Activated T-cell treated with anti-CD3 and anti-CD28 coated beads for 48 hours (primary cell): ENCODE measurements at places on chromosomes 6 and 20.
A peak's percentile ranks its signal among the peaks of the same experiment; 100 is the strongest.

- DNase-seq, result no peak
These were observed 42.0 kb upstream of the TMEM244 start for GRCh38 chr6:129903082-129903481.

GRCh38 chr20:7226156-7226555 lies 458.7 kb downstream of the BMP2 start:
- no peak for DNase-seq

- DNase-seq, result peak; percentile 71
These were observed at the start of gene PLCB1 for GRCh38 chr20:8131598-8132483. PLCB1 (plus strand) TSS chr20:8132266; CDS start chr20:8132652, 386 bp downstream.

DNA sequence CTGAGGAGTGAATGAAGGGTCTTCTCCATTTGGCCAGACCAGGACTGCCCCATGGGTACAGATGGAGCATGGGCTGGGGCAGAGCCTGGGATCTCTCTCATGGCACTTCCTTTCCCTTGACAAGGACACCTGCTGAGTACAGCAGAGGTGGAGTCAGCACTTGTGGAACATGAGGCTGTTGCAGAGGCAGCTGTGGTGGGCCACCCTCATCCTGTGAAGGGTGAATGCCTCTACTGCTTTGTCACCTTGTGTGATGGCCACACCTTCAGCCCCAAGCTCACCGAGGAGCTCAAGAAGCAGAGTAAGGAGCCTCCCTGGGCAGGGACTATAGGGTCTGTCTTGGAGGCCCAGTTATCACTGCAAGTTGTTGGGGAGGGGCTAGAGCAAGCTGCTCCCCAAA lies 29.6 kb downstream of the GSS start:
- no peak for DNase-seq

- no peak for DNase-seq
These were observed 25.4 kb upstream of the FOXF2 start for GRCh38 chr6:1363729-1364572.

DNA sequence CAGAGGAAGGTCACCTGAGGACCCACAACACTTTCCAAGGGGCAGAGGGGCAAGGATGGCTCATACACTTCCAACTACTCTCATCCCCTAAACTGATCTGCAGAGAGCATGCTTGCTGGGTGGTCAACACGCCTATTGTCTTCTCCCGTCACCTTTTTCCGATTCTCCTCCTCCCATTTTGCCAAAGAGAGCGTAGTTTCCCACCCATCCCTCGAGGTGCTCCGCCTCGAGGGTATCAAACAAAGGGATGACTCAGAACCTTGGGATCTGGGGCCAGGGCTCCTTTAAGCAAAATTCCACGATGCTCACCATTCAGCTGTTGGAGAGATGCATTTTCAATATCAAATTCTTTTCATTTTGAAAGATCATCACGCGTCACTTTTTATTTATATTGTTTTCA lies 507.5 kb upstream of the SULF2 start:
- DNase-seq, result no peak

- DNase-seq, result no peak
These were observed 154.0 kb downstream of the JARID2 start for GRCh38 chr6:15399641-15400470.

GRCh38 chr6:24125980-24126379 lies at the start of gene NRSN1:
NRSN1 (plus strand) TSS chr6:24126215; CDS start chr6:24134328, 8,113 bp downstream.
- DNase-seq, result no peak

GRCh38 chr20:3398681-3399252 lies 8.7 kb downstream of the DNAAF9 start:
- DNase-seq, result no peak

- no peak for DNase-seq
These were observed 78.5 kb downstream of the PDE10A start for GRCh38 chr6:165584541-165584940.

- DNase-seq, result no peak
These were observed 117.0 kb downstream of the MYLK4 start for GRCh38 chr6:2633736-2634135.

GRCh38 chr6:13302291-13302690 lies 26.0 kb downstream of the TBC1D7 start:
- no peak for DNase-seq

DNA sequence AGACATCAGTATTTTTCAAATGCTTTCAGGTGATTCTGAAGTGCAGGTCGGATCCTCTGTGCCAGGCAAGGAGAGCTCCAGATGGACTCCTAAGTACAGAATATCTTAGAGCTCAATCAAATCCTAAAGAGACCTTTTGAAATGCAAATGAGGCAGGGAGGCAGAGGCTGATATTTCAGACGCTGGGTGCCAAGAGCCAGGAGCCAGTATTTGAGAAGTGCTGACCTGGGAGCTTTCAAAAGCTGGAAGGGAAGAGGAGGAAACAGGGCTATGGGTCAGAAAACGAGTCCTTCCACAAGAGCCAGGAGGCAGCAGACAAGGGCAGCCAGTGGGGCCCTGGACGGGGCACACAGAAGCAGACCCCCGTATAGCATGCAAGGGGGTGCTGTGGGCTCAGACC lies 46.1 kb upstream of the DSN1 start:
- no peak for DNase-seq

- no peak for DNase-seq
These were observed 168.1 kb upstream of the HDDC2 start for GRCh38 chr6:125469915-125470314.

DNA sequence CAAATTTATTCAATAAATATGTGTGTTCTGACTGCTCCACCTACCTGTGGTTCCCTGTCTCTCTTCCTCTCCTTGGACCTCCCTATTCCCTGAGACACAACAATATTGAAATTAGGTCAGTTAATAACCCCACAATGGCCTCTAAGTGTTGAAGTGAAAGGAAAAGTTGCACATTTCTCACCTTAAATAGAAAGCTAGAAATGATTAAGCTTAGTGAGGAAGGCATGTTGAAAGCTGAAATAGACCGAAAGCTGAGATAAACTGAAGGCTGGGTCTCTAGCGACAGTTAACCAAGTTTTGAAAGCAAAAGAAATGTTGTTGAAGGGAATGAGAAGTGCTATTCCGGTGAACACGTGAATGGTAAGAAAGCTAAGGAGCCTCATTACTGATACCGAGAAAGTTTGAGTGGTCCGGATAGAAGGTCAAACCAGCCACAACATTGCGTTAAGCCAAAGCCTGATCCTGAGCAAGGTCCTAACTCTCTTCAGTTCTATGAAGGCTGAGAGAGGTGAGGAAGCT lies 34.1 kb downstream of the UST start:
- DNase-seq, result no peak

DNA sequence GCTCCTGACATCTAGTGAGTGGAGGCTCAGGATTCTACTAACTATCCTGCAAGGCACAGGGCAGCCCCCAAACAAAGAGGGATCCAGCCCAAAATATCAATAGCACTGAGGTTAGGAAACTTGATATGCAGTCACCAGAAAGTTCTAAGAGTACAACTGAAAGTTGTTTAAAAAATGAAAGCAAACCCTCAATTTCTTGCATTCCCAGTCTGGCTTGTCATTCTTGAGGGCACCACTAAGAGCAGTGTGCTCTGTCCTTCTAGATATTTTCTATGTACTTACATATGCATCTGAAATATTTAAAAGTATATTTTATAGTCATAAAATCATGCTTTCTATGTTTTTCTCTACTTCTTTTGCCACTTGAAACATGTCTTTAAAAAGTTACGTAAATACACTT lies 35.9 kb downstream of the CST8 start:
- DNase-seq, result no peak

DNA sequence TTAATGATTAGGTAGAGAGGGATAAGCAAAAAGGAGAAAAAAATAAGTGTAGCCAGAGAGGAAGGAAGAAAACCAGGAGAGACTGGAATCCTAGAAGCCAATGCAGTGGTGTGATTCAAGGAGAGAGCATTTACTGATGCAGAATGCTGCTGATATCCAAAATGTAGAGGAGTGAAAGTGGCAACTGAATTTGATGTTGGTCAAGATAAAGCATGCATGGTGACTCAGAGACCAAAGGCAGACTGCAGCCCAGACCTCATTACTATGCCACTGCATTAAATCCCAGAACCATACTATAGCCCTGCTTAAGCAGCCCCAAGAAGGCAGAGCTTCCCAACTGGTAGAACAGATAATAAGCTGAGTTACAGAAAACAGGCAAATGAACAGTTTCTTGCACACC lies 15.8 kb downstream of the KLHL32 start:
- no peak for DNase-seq

DNA sequence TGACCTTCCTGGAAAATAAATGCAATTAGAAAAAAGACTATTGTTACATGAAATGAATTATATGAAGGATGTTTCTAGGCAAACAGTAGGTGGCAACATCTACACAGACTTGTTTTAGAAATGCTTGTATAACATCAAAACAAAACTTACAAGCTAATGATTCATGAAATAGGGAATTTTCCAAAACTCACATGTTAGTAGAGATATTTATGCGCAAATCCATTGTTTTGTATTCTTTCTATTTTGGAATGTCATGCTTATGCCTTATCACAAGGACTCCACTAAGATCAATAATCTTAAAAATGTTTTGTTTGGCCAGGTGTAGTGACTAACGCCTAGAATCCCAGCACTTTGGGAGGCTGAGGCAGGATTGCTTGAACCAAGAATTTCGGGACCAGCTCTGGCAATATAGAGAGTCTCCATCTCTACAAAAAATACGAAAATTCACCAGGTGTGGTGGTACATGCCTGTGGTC lies 32.3 kb upstream of the LGSN start:
- no peak for DNase-seq

DNA sequence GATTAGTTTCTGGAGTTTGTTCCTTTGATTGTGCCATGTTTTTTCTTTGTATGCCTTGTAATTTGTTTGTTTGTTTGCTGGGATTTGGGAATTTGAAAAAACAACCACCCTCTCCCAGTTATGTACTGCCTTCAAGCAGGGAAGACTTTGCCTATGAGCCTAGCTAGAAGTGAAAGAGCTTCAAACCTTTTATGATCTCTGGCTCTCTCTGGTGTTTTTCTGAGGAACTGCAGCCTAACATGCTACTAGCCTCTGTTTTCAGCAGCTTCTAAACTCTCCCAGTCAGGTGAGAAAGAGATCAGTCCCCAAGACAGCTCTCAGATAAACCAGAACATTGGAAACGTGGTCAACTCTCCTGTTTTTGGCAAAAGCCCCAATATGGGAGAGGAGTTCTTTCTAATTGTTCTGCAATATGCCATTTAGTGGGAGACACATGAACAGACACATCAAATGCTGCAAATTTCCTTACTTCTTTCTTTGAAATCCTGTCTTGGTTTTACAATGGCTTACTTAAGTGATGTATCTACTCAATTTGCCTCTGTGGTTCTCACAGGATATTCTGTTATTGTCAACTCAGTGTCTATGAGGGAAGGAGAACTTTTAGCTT lies 58.9 kb upstream of the SERINC1 start:
- peak; percentile 4 for DNase-seq

DNA sequence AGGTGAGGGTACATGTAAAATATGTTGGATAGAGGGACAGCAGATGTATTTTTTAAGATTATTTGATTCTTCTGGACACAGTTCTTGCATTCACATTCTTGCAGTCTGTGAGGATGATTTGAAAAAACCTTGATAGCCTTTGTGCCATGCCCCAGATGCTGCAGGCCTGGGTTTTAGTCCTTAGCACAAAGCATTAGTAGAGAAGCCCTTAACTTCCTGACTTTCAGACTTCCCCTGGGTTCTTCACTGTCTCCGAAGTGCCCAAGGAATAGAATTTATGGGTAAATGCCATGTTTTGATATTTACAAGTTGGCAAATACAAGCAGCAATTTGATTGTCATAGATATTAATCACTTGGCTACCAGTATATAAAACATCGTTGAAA lies 67.6 kb upstream of the SUPT3H start:
- DNase-seq, result no peak

DNA sequence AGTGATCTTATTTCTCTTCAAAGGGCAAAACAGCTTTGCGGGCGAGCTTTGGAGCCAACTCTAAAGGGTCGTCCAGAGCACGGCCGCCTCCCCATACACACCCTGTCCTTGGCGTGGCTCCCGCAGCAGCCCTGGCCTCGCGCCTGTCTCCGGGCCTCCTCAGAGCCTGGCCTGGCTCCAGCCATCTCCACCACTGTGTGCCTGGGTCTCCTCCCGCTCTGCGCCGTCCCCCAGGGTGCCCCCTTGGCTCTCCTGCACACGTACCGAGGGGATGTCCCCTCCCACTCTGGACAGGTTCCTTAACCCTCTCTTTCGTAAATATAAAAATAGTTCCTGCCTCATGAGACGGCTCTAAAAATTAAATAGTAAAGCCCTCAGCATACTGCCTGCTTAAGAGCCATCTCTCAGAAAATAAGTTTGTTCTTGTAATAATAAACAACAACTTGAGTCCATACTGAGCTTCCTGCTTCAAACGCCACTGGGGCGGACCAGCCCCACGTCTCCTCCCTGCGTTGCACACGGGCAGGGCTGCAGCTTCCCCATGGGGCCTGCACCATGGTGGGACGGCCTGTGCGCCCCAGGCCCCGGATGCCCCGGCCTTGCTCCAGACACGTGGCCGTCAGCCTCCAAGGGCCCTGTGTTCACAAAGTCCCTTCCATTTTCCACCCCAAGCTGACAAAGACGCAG lies 226.2 kb downstream of the TTLL2 start:
- no peak for DNase-seq

DNA sequence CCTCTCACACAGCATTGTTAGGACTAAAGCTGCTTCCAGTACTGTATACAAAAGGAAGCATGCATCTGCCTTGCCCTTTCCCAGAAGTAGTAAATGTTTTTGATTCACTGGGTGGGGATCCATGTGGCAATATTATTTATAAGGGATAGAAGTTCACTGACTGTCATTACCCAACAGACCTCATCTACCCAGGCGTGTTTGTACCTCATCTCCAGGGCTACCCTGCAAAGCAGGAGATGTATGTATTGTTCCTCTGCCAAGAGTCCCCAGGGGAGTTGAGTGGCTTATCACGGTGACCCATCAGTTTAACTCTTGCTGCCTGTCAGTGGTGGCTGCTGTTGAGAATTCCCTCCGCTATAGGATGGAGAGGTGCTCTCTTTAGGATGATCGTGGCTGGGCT lies 42.5 kb downstream of the SLC24A3 start:
- DNase-seq, result no peak

DNA sequence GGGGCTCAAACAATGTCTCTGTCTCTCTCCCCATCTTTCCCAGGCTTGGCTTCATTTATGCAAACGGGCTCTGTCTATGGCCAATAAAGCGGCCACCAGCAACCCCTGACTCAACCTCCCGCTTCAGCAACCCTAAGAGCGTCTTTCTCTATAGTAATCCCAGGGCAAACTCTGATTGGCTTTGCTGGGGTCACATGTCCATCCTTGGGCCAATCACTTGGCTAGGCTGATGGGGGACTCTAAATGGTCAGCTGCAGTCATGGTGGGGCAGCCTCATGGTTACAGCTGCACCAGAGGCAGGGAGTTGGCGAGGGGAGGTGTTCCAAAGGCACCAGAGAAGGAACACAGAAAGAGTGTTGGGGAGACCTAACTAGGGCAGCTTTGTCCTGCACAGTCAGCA lies 68.5 kb upstream of the BLCAP start:
- no peak for DNase-seq

- no peak for DNase-seq
These were observed 4.8 kb upstream of the GPR31 start for GRCh38 chr6:167162591-167162990.

DNA sequence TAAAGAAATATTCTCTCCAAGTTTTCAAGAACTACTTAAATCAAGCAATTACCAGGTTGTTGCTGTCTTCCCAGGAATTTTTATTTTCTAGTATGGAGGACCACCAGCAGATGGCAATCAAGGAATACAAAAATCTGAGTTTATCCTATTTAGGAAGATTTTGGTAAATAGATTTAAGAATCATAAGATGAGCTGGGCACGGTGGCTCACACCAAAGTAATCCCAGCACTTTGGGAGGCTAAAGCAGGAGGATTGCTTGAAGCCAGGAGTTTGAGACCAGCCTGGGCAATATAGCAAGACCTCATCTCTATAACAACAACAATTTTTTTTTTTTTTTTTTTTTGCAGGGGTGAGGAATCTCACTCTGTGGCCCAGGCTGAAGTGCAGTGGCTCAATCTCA lies 19.3 kb upstream of the SEC63 start:
- DNase-seq, result no peak
